ENCODE measurements at places on chromosomes 6 and 20.

DNA sequence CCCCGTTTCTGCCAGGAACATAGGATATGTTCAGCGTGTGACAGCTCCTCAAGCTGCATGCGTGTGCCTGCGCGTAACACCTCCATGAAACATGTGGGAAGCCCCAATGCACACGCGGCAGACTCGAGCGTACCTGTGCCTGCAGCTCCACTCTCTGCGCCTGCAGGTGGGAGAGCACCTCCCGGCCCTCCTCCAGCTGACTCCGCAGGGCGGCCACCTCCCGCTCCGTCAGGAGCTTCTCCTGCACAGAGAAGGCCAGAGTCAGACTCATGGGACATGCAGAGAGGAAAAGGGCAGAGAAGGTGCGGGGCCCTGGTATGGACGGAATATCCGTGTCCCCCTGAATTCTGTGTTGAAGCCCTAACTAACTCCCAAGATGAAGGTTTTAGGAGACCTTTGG, 22.4 kb downstream of the BFSP1 start:
- peak; percentile 50 for DNase-seq

DNA sequence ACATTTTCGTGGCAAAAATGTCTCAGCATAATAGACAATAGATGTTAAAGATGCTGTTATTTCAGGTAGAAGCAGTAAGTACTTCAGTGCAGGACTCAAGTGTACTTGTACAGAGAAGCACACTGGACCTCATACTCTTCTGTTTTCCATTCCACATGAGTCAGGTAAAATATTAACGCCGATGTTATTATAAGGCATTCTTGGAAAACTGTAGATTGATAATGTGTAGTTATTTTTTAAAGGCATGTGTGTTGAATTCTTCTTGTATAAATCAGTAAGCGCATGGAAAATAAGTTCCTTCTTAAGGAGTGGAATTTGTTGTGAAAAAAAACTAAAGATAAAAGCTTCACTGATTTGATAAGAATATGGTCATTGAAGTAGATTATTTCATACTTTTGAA, 45.8 kb downstream of the DOP1A start:
- DNase-seq, result no peak

DNA sequence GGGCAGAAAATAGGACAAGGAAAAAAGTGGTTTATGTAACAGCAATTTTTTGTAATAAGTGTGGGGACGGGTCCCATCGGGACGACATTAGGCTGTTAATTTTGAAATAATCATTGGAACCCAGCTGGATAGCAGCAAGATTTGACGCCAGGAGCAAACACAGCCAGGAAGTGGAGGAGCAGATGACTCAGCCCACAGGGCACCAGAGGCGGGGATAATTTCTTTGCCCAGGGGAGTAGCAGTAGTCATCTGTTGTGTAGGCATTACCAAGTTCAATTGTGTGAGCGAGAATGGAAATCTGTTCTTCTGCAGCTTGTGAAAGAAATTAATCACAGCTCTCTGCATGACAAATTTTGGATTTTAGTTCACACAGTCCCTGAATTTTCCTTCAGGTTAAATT, 22.6 kb upstream of the RIN2 start:
- no peak for DNase-seq

GRCh38 chr6:169975701-169976100, 224.3 kb downstream of the ERMARD start:
- no peak for DNase-seq

- no peak for DNase-seq
These were observed 118.4 kb upstream of the AKIRIN2 start for GRCh38 chr6:87820343-87820984.

GRCh38 chr20:36777576-36777975, 4.0 kb upstream of the DSN1 start:
- DNase-seq, result no peak

DNA sequence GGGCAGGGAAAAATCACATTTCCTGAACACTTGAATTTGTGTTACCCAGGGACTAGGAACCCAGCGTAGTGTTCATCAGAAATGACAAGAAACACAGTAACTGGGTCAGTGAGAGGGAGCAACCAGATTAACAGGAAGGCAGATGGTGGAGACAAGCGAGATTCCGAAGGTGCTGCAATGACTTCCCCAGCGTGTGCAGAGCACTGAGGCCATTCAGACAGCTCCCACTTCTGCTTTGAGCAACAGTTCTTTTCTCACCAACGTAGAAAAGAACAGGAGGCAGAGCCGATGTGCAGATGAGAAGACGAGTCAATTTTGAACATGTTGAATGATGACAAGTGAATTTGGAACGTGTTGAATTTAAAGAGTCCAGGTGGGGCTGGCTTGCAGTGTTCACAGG, 63.1 kb upstream of the IFNGR1 start:
- DNase-seq, result no peak

DNA sequence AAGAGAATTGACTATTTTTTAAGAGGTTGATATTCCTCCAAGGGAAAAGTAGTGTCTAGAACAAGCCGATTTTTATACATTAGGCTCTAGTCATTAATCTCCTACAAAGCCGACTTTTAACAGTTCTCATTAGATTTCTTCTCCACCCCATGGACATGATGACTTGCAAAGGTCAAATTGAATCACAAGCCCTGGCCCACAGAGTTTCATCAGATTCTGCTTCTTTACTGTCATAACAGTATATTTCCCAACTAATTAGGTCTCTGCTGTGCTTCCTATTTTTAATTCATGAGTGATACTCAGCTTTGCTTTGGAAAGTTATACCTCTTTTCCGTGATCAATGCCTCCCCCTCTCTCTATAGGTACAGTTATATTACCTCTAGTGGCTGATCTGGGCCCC, 90.6 kb upstream of the ADGRB3 start:
- DNase-seq, result no peak

DNA sequence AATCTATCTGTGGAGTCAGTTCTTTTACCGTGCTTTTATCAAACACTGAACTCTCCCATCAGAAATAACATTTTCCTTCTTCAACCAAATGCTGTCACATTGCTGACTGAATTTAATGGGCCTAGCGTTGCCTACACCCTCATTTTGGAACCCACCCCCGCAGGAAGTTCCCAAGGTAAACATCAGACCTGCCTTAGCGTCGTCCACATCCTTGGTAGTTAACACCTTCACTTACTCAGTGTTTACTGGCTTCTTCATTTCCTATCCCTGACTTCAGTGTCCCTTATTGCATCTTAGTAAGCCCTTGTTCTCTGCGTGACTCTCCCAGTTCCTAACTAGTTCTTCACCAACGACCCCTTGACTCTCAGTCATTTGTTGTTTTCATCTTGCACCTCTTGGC, 491.4 kb upstream of the SOX4 start:
- DNase-seq, result no peak

DNA sequence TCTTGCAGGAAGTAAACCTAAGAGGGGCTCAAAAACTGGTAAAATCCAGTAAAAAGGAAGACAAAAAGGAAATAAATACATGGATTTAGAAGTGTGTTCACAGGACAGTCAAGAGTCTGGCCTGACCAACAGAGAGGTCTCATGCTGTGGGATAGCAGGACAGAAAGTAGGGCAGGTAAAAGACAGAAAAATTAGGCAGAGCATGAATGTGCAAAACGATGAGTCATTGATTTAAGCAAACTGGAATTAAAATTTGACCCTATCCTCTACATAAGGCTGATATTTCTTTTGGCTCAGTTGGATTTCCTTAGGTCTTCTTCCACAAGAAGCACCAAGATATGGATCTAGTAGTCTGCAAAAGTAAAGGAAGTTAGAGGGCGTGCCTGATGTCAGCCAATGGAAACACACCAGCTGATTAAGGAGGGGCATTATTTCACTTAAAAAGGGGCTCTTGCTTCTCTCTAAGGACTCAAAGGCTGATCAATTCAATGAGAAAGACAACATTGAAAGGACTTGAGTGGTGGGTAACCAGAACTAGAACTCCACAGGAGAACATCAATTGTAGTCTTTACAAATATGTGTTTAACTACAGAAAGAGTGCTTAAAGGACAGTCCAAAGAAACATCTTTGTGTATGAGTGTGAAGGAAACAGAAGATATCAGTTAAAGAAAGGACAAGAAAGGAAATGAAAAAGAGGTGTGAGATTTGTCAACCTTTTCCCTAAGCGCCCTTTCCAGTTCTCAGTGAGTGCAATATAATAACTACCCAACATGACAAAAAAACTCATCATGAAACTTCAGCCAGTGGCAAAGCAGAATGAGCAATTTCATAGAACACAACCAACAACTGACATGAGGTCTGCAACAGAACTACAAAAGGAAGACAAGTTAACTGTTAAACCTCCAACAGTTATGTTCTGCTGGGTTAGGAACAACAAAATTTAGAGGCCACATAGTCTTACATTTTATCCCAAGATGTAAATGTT, 19.4 kb upstream of the MYB start:
- no peak for DNase-seq
